M059J (cell line): ENCODE measurements at places on chromosomes 4 and X.

GRCh38 chr4:123217664-123218063 is 178.9 kb upstream of the SPRY1 start:
- DNase-seq: no peak

- no peak for DNase-seq
Observed at GRCh38 chr4:184328022-184328736, 110.5 kb upstream of the ENPP6 start.

DNA sequence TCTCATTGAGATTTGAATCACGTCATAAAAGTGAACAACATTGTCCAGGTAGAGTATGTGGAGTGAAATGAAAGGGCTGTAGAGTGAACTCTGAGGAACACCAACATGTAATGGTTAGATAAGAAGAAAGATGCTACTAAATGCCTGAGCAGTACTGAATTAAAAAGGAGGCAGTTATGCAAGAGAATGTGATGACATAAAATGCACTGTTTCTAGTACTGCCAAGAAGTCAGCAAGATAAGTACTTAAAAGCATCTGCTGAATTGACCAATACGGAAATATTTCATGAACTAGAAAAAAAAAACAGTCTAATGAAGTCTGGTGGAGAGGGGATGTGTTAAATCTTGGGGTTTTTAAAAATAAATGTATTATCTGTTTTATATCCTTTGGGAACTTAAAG is 583.8 kb upstream of the GALNT7 start:
- no peak for DNase-seq

DNA sequence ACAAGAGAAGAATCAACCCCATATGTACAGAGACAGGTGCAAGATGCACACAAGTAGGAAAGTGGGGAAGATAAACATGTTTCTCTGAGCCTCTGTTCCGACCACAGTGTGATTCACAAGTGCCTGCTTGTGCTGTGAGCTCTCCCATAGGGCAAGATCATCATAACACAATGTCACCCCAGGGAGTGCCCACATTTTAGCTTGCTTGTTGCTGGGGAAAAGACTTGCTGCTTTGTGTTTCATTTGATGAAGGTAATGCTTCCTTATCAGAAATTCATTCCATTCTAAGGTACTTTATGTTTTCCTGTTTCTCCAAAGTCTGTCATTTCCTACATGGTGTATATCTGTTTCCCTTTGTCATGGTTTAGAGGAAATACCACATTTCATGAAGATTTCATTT is 304.5 kb upstream of the DIPK2B start:
- peak; percentile 88 for DNase-seq

- peak; percentile 48 for DNase-seq
Observed at GRCh38 chrX:13014111-13015096, 30.0 kb downstream of the FAM9C start.

DNA sequence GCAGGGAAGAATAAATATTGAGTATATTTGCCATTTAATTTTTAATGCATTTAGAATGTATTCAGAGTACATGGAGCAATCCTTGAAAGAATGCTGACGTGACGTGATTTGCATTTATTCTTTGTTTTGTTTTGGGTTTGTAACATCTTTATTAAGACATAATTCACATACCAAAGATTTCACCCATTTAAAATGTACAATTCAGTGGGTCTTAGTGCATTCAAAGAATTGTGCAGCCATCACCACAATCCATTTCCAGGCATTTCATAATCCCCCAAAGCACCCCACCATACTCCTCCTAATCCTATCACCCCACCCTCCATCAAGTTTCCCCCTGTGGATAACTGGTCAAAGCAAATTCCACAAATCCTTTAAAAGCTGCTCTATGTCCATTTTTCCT is 87.4 kb downstream of the FAM9B start:
- no peak for DNase-seq

- peak; percentile 6 for DNase-seq
Observed at GRCh38 chr4:86247320-86247719, 112.5 kb downstream of the MAPK10 start.

DNA sequence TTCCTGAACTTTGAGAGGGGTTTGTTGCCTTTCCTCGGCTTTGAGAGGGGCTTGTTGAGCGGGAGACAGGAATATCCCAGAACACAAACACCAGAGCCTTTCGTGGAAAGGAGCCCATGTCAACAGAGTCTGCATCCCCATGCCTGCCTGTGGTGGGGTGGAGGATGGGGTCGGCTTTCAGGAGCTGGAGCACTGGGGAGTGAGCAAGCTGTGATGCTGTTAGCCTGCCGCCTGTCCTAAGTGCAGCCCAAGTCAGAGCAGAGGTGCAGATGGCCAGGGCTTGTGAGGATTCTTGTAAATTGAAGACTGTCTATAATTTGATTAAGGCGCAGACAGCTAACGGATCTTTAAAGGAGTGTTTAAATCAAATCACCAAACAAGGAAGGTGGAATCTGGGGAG is 103.3 kb upstream of the ANK2 start:
- DNase-seq: no peak

GRCh38 chrX:10203617-10204016 is 46.8 kb downstream of the CLCN4 start:
- no peak for DNase-seq

- DNase-seq: peak; percentile 57
Observed at GRCh38 chr4:74395633-74396032, 30.7 kb downstream of the EREG start.

DNA sequence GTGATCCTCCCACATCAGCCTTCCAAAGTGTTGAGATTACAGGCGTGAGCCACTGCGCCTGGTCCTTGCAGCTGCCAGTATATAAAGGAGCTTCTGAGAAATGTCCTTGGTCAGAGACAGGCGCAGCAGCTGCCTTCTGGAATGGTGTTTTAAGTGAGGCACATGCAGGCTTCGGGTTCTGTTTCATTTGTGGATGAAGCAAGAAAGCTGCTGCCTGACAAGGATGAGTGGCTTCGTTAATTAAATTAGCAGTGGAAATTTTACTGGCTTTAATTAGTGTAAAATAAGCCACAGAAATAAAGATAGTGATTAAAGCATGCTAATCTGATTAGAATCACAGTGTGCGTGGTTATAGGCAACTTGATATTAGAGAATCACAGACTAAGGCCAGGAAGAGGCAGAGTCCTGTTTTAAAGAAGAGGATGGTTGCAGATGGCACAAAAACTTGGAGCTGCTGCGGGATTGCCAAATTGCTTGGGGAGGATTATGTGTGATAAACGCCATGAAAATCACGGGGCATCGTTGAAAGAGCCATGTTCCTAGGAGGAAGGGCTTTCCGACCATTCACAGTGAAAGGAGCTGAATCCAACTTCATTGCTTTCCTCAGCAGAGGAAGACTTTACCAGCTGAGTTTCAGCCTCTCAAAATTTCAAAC is 348.4 kb upstream of the FAT1 start:
- peak; percentile 14 for DNase-seq

DNA sequence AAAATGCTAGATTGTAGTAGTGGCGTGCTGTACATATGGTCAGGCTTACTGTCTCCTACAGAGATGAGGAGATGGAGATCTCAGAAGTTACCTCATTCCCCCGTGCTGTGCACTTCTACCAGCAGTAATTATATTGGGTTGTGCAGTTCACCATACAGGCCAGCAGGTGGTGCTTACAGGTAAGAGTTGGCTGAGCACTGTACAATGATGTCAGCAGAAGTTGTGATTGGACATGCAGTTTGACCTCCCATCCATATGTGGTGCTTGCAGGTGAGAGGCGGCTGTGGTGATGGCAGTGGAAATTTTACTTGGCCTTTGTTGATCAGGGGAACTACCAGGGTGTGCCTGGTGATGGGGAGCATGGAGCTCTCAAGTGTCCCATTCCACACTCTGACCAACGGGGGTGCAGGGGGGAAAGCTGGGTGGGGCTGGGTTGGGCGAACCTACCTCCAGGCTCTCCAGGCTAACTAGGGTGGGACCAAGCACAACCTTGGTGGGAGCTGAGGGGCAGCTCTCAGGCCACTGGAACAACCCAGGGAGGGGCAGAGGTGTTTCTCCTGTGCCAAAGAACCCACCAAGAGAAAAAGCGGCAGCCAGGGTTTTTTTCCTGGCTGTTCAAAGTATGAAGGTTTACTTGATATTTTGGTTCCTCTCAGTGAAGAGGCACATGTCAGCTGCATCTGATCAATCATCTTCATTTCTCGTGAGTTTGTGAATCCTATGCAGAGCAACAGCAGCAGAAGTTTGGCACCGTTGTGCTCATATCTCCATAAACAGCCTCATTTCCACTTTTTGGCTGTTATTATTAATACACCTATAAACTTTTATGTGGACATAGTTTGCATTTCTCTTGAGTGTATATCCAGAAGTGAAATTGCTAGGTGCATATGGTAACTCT is 73.8 kb upstream of the FREM3 start:
- DNase-seq: peak; percentile 36

DNA sequence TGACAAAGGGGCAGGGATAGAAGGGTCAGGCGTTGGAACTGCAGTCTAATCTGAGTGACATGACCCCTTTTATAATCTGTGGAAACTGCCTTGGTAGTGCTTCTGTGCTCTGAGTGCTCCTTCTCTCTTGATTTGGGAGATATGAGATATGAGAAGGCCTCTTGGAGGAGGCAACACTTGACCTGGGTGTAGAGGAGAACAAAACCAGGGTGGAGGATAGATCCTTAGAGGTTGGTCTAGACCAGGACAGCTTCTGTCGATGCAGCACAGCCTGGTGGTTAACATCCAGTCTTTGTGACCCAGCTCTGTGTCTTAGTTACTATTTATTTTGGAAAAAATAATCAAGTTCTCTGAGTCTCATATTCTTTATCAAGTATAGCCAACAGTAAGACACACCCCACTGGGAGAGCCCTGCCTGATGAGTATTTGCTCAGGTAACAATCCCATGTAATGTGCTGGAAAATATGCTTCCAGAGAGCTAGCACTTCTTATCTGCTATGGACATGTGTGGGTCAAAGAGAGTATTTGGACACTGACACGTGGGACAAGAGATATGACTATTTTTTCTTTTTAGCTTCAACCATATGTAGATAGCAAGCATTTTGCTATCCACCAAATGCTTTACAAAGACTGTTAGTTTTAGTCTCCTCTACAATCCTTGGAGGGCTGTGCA is 9.1 kb downstream of the USP51 start:
- no peak for DNase-seq

- DNase-seq: peak; percentile 4
Observed at GRCh38 chr4:94676970-94677369, 80.8 kb upstream of the BMPR1B start.

DNA sequence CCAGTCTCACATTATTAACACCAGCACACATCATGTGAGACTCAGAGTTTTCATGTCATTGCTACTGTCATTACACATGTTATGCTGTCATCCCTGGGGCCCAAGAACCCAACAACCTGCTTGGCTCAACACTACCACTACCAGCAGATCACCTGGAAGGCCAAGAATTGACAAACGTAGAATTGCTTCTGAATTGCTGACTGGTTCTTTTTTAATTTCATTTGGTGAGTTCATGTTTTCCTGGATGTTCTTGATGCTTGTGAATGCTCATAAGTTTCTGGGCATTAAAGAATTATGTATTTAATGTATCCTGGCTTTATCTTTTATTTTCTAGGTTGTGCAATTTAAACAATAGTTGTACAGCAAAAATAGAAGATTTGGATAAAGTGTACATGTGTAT is 40.2 kb downstream of the ACTRT1 start:
- DNase-seq: no peak

DNA sequence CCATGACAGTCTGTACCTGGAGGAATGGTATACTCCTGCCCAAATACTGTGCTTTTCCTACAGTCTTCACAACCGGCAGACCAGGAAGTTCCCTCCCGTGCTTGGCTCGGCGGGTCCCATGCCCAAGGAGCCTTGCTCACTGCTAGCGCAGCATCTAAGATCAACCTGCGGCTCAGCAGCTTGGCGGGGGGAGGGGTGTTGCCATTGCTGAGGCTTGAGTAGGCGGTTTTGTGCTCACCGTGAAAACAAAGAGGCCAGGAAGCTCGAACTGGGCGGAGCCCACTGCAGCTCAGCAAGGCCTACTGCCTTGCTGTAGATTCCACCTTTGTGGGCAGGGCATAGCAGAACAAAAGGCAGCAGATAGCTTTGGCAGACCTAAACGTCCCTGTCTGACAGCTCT is 152.7 kb downstream of the TEX11 start:
- DNase-seq: no peak

DNA sequence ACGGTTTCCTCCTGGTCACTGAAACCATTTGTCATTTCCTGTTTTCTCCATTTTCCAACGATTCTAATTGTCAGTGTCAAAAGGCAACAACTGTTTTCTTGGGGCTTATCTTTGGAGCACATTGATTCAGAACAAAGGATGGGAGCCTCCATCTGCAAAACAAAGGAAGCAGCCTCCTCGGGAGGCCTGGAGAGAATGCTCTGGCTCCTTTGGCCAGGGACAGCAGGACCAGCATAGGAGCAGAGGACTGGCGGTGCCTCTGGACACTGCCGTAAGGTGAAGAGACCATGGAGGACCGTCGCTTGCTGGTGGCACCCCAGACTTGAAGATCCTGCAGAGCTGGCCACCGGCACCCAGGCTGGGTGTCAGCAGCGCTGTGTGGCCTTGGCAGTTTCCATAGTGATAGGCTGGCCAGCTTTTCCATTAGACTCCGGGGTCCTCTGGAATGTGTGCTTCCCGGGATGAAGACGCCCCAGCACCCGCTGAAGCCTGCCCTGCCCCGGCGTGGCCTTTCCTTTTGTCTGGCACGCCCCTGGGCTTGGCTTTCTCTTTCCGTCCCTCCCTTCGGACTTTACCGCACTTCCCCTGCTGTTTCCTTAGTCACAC is 61.1 kb upstream of the MTM1 start:
- DNase-seq: no peak

DNA sequence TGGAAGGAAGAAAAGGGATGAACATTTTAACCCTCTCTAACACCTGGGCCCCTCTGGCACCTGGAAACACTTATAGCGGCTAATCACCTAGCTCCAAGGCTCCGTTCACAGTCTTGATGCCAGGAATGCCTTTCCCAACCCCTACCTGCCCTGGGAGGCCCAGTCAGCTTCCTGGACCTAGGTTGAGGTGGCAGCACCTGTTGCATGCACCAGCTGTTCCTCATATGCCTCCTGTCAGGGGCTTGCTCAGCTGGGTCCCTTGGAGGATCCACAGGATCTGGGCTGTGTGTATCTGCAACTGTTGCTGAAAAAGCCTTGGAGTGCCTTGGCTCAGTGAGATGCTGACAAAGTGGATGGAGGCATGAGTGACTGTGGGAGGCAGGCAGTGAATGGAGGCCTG is 4.4 kb downstream of the CFP start:
- DNase-seq: no peak

DNA sequence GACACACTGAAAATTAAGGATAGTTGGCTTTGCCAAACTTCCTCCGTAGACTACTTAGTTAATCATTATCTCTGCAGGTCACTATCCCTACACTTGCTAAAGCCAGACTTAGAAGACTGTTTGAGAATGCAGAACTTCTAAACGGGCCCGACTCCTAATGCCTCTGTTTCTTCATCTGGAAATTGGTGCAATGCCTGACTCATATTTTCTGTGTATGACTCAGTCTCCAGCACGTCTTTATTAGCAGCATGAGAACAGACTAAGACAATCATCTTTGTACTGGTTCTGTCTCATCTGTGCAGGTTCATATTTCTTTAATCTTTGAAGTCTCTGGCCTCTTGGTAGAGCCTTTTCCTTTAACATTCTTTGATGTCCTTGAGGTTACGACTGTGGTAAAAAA is 411.9 kb upstream of the ACTRT1 start:
- no peak for DNase-seq
